ENCODE measurements at places on chromosomes 6 and 20.

DNA sequence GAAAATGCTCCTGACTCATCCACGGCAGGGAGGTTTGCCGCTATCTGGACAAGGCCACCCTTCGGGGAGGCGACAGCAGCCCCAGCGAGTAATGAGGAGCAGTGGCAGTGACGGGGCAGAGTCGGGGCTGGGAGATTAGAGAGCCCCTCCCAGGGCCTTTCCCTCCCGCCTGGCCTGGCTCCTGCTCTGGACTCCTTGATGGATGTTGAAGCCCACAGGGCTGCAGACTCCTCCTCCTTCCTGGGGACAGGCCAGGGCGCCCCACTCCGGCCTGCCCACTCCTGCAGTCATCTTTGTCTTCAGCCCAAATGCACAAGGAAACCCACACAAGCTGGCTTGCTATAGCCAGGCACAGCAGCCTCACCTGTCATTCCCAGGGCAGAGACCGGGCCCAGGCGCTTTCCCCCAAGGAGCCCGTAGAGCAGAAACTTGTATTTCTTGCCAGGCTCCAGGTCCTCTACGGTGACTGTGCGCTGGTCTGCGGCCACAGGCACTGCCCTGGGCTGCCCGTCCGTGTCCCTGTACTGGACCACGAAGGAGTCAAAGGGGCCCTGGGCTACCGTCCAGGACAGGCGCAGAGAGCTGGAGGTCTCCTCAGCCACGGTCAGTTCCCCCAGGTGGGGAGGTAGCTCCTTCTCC, 7.7 kb downstream of the CYP21A2 start:
- peak overlapping the region; percentile 79 for H3K27ac ChIP-seq
- H3K4me1 ChIP-seq = no peaks in the 10 kb centered on the region
- H3K4me3 ChIP-seq = no peak overlapping the region
- no peaks in the 10 kb centered on the region for H3K27me3 ChIP-seq
- peak; percentile 82 for DNase-seq

- H3K36me3 ChIP-seq = no peaks in the 10 kb centered on the region
- H3K4me3 ChIP-seq = no peak overlapping the region
- no peaks in the 10 kb centered on the region for H3K4me1 ChIP-seq
- no peak for DNase-seq
- no peaks in the 10 kb centered on the region for H3K27me3 ChIP-seq
Measured at GRCh38 chr6:55957961-55958422, 82.6 kb upstream of the BMP5 start.

GRCh38 chr6:50271266-50271665, 221.5 kb upstream of the DEFB112 start:
- H3K27ac ChIP-seq = no peak overlapping the region
- no peaks in the 10 kb centered on the region for H3K4me1 ChIP-seq
- no peak overlapping the region for H3K4me3 ChIP-seq
- DNase-seq = no peak
- H3K36me3 ChIP-seq = no peaks in the 10 kb centered on the region

DNA sequence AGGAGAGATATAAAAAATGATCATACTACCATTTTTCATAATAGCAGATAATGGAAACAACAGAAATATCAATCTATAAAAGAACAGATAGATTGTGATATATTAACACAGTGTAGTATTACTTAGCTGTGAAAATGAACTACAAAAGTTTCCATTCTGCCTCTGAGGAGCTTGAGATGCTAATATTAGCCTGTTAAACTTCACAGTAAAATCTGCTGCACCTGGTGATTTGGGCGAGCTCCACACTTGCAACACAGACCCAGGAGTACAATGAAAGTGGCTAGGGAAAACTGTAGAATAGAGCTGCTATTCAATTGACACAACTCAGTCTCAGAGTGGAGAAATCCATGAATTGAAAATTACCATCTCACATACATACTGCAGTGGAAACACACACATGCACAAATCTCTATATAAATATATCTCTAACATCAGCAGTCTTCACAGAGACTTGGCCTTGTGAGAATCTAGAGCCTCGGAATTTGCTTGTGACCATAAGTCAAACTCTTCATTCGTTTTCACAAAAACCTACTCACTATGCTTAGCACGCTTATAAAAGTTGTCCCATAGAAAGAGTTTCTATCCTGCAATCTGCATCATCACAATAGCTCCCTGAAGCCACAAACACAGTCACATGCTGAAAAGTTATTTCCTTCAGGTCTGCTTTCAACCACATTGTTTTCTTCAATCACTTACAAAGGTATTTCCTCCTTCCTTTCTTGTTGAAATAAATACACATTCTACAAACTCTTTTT, 133.0 kb downstream of the PAK5 start:
- H3K36me3 ChIP-seq = no peaks in the 10 kb centered on the region
- H3K4me3 ChIP-seq = no peak overlapping the region
- H3K4me1 ChIP-seq = no peaks in the 10 kb centered on the region
- no peak overlapping the region for H3K27ac ChIP-seq
- DNase-seq = no peak

- no peak for DNase-seq
- no peaks in the 10 kb centered on the region for H3K36me3 ChIP-seq
- no peak overlapping the region for H3K4me3 ChIP-seq
- no peak overlapping the region for H3K27ac ChIP-seq
Measured at GRCh38 chr20:56429941-56430340, 17.9 kb downstream of the CASS4 start.

DNA sequence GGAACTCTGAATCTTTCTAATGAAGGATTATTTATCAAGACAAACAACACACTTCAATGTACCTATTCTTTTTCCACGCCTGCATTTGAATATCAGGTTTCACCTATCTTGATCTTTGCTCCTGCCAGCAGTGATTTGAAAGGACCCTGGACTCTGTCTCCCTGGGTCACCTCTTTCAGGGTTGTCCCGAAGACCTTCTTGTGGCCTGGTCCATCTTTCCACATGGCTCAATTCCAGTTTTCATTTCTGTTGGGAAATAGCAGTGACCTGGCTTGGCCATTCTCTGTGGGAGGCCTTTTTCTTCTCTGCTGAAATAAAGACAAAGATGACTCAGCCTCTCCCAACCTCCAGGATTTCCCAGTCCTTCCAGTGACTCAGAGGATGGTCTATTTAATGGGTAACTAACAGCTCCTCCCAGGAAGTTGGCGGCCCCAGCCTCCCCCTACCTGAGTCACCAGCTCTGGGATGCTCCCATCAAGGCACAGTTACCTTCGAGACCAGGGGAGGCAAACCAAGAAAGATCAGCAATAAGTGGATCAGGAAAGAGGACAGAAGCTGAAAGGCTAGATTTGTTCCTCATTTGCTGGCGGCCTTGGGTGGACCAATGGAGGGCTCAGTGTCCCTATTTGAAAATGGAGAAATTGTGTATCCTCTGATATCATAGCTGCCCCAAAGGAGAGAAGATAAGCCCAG, 120.2 kb upstream of the RNF24 start:
- no peak overlapping the region for H3K27ac ChIP-seq
- no peaks in the 10 kb centered on the region for H3K27me3 ChIP-seq
- no peak overlapping the region for H3K4me3 ChIP-seq
- no peaks in the 10 kb centered on the region for H3K36me3 ChIP-seq
- no peak for DNase-seq

DNA sequence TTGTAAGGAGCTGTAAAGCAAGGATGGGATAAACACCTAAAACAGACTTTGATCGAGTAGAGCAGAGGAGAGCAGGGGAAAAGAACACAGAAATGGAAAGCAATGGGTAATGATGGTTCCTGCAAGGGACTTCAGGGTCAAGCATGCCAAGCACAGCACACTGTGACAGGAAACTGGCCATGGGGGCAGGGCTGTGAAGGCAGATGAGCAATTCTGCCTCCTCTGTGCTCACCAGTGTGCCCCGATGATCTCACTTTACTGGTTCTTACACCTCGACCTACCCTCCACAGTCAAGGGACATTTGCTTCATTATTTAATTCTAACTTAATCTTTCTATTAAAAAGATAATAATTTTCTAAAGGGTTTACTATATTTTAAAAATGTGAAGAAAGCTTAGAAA, 21.6 kb upstream of the MYB start:
- no peaks in the 10 kb centered on the region for H3K27me3 ChIP-seq
- H3K27ac ChIP-seq = no peak overlapping the region
- DNase-seq = no peak
- H3K4me1 ChIP-seq = no peaks in the 10 kb centered on the region
- no peak overlapping the region for H3K4me3 ChIP-seq
- H3K36me3 ChIP-seq = no peaks in the 10 kb centered on the region

- H3K4me3 ChIP-seq = no peak overlapping the region
- H3K36me3 ChIP-seq = no peaks in the 10 kb centered on the region
- H3K4me1 ChIP-seq = no peaks in the 10 kb centered on the region
- H3K27ac ChIP-seq = no peak overlapping the region
Measured at GRCh38 chr6:137056121-137056880, 11.5 kb upstream of the IL20RA start.

DNA sequence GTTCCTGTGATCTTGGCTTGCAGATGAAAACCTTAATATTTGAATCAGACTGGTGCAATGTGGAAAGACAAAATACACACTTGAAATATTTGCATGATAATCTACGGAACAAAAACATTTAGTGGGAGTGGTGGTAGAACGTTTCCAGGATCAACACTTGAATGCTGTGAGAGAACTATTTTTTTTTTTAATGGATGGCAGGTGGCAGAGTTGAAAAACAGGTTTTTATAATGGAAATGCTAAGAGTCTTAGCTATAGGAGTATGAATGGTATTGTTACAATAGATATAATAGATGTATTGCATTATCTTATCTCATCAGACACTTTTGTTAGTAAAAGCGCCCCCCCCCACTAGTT, 49.2 kb downstream of the CDKAL1 start:
- H3K36me3 ChIP-seq = no peaks in the 10 kb centered on the region
- no peak overlapping the region for H3K4me3 ChIP-seq
- H3K27ac ChIP-seq = no peak overlapping the region
- no peak for DNase-seq
- H3K4me1 ChIP-seq = no peaks in the 10 kb centered on the region

- no peaks in the 10 kb centered on the region for H3K36me3 ChIP-seq
- no peak for DNase-seq
- no peak overlapping the region for H3K4me3 ChIP-seq
Measured at GRCh38 chr6:41177287-41177686, 14.4 kb upstream of the TREM2 start.

- no peak overlapping the region for H3K27ac ChIP-seq
- no peak for DNase-seq
- no peak overlapping the region for H3K4me3 ChIP-seq
- H3K36me3 ChIP-seq = peaks cover 54% of the 10 kb centered on the region
Measured at GRCh38 chr20:62339647-62340062, 27.5 kb downstream of the LAMA5 start.

DNA sequence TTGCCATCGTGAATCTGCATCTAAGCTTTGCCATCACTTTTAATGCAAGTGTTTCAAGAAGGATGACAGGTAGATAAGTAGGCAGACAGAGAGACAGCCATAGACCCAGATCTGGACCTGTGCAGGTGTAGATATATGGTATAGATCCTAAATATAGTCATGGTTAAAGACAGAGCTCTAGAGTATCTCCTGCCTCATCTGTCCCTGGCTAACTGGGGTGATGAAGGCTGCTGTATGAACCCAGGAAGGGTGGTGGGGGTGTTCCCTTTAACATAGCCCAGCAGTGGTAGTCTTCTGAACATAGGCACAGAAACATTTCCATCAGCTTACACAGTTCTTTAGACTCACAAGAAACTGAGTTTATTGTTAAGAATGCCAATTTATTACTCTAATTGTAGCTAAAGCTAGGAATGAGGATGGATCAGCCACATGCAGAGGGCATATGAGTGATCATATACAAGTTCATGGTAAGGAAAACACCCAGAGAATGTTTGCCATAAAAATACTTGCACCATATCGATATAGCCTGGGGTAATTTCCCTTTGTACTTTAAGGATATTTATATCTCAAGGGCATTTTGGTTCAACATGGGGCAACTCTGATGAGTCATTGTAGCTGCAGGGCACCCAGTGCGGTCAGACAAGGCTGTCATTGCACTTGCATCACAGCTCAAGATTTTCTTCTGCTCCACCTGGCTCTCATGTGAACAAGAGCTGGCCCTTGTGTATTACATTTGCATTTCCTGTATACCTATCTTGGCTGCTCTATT, 587.2 kb downstream of the EPM2A start:
- no peaks in the 10 kb centered on the region for H3K36me3 ChIP-seq
- no peak overlapping the region for H3K4me3 ChIP-seq
- H3K4me1 ChIP-seq = no peaks in the 10 kb centered on the region
- H3K27me3 ChIP-seq = no peaks in the 10 kb centered on the region
- H3K27ac ChIP-seq = no peak overlapping the region

- H3K27me3 ChIP-seq = no peaks in the 10 kb centered on the region
- no peaks in the 10 kb centered on the region for H3K4me1 ChIP-seq
- no peaks in the 10 kb centered on the region for H3K36me3 ChIP-seq
- DNase-seq = no peak
- no peak overlapping the region for H3K4me3 ChIP-seq
Measured at GRCh38 chr6:84618836-84619235, 145.6 kb downstream of the TBX18 start.

DNA sequence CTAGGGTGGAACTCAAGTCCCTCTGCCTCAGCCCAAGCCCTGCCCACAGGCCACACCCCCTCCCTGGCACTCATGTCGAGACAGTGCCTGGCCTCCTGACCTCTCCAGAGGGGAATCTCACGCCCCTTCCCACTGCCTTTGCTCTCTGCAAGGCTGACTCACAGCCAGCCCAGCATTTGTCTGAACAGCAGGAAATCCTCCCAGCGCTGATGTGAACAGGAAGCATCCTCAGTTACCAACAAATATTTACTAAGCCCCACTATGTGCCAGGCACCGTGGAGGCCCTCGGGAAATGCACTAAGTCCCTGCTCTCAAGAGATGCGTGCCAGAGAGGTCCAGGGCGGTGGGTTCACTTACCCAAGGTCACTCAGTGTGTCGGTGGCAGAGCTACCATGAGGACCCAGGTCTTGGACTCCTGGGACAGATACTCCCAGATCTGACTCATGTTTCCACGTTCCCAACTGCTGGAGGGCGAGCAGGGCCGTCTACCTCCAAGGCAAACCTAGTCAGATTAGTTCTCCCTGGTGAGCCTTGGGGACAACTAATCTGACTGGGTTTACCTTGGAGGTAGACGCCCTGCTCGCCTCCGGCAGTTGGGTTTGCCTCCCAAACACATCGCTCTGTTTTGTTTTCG, 7.8 kb downstream of the ADA start:
- DNase-seq = peak; percentile 90
- H3K36me3 ChIP-seq = no peaks in the 10 kb centered on the region
- peak overlapping the region; percentile 77 for H3K27ac ChIP-seq
- no peaks in the 10 kb centered on the region for H3K27me3 ChIP-seq

- H3K4me3 ChIP-seq = no peak overlapping the region
- H3K4me1 ChIP-seq = no peaks in the 10 kb centered on the region
- DNase-seq = no peak
- no peak overlapping the region for H3K27ac ChIP-seq
- no peaks in the 10 kb centered on the region for H3K36me3 ChIP-seq
Measured at GRCh38 chr6:107221519-107221918, 106.2 kb upstream of the BEND3 start.

- H3K4me3 ChIP-seq = no peak overlapping the region
- H3K36me3 ChIP-seq = no peaks in the 10 kb centered on the region
- H3K4me1 ChIP-seq = no peaks in the 10 kb centered on the region
- H3K27ac ChIP-seq = peak overlapping the region; percentile 40
Measured at GRCh38 chr20:43388268-43389002, 69.3 kb upstream of the SRSF6 start.

- no peaks in the 10 kb centered on the region for H3K27me3 ChIP-seq
- peaks cover 38% of the 10 kb centered on the region for H3K4me1 ChIP-seq
- H3K4me3 ChIP-seq = peak overlapping the region; percentile 98
- H3K27ac ChIP-seq = peak overlapping the region; percentile 94
- H3K36me3 ChIP-seq = peaks cover 39% of the 10 kb centered on the region
- no peak for DNase-seq
Measured at GRCh38 chr6:43173591-43174262, 2.7 kb downstream of the SRF start.

- H3K4me1 ChIP-seq = no peaks in the 10 kb centered on the region
- no peak overlapping the region for H3K27ac ChIP-seq
- DNase-seq = no peak
- no peaks in the 10 kb centered on the region for H3K36me3 ChIP-seq
Measured at GRCh38 chr20:38892091-38892981, 33.9 kb upstream of the FAM83D start.
